Fibroblast of lung (primary cell): ENCODE measurements at places on chromosomes 4 and X.
A peak's percentile ranks its signal among the peaks of the same experiment; 100 is the strongest.

- peak; percentile 46 for DNase-seq
These were observed 58.0 kb downstream of the FGF16 start for GRCh38 chrX:77505227-77505626.

DNA sequence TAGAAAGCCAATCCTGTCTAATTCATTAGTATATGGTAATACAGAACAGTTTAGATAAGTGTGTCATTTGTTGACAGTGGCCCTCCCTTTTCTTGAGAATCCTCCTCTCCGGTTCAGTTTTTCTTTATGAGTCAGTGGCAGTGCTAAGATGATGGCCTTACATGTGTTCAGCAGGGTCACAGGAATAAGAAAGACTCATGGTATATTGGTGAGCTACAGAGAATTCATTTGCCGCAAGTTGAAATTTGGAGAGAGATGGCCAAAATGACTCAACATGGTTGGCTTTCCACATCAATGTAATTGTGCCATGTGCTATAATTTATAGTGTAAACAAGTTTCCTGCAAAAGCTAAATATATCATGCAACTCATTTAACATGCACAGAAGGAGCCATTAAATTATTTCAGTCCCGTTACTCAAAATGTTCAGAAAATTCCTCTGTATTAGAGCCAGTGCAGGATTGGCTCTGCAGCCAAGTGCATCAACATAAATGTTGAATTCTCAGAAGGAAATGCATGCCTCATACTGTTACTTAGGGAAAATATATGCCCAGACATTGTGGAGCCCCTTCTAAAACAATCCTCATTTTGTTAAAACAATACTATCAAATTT, 374.3 kb downstream of the AFF2 start:
- peak; percentile 85 for DNase-seq

- no peak for DNase-seq
These were observed 78.5 kb downstream of the ANXA3 start for GRCh38 chr4:78629991-78630541.

DNA sequence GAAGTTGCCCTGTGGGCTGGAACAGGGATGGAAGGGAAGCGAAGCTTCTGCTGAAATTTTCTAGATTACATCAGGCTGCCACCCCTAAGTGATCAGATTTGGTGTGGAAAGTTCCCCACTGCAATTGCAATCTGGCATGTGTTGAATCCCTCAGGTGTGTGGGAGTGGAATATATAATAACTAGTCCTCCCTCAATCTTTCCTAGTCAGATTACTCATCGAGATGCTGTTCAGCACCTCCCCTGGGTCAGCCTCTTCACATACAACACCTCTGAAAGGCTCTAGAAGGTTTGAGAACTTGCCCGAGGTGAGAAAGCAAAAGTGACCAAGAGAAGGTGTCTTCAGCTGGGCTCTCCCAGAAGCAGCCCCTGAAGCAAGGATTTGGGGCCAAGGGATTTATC, 336.8 kb downstream of the BCOR start:
- DNase-seq, result no peak

DNA sequence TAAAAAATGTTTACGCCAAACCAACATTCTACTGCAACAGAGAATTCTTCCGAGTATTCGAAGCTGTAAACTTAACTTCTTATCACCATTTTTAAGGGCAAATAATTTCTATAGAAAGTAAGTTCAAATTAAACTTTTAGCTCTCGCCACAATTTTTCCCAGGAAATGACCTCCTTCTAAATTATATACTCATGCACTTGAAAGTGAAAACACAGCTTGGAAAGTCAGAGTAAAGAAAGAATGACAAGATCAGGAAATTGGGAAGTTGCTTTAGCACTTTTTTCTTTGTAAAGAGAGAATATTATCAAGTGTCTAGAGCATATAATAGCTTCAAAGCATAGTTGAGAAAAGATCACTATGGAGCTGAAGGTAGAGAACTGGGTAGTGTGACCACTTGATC, 1.2 kb downstream of the CYBB start:
- no peak for DNase-seq

DNA sequence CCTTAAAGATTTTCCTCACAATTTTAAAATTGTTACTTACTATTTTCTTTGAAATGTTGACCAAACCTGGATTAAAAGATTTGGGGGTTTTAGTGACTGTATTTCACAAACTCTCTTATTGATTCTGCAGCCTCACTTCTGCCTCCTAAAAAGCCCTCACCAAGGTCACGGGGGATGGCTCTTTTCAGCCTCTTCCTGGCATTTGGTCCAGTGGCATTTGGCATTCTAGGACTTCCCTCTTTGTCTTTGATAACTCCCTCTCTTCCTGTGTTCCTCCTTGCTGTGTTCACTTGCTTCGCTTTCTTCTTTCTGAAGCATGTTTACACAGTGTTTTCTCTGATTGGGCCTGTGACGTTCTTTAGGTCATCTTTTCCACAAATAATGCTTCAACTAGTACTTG, 21.5 kb downstream of the PKD2 start:
- DNase-seq, result no peak

- DNase-seq, result no peak
These were observed 63.5 kb upstream of the MAMLD1 start for GRCh38 chrX:150299579-150299978.
